ENCODE measurements at places on chromosomes 2 and 18. TPM values are rescaled to one million over a fixed set of nuclear protein-coding genes. Genes with fewer than 3 reads are reported as not detected.

- no peak for DNase-seq
Measured at GRCh38 chr2:176251928-176252327, 17.3 kb upstream of the MTX2 start.

The LOXL3 gene
- total RNA-seq: 0.39 TPM

GRCh38 chr2:199470672-199471442 lies 13.1 kb upstream of the SATB2 start:
- no peak for DNase-seq

DNA sequence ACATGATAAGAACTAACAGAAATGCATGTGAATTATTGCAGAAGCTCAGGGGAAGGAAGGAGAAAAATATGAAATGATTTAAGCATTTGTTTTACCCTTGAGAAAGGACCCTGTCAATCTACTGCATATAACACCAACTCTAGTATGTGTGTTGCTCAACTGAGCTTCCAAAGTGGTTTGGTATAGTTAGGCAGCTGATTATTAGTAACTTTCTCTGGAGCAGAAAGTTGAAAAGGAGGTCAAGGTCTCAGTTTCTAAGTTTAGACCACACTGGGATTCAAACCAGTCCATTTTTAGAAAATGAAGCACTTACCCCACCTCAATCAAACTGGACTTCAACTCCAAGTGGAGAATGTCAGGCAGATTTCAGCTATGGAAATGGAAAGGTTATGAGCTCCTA lies 123.3 kb upstream of the CDC42EP3 start:
- DNase-seq: no peak

DNA sequence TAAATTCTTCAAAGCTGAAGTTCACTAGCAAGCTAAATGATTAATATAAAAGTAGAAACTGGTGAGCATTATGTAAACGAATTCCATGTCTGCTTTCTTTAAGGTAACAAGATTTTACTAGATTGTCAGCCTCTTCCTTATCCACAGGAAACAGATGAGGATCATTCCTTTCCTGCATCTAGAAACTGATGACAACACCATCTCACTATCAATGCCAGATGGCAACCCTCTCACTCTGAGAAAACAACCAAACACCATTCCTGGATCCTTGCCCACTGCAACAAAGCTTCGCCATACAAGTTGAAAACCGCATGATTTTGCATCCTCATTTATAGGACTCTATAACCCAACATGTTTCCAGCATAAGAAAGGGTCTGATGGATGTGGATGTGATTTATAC lies 122.9 kb downstream of the ZNF521 start:
- no peak for DNase-seq

DNA sequence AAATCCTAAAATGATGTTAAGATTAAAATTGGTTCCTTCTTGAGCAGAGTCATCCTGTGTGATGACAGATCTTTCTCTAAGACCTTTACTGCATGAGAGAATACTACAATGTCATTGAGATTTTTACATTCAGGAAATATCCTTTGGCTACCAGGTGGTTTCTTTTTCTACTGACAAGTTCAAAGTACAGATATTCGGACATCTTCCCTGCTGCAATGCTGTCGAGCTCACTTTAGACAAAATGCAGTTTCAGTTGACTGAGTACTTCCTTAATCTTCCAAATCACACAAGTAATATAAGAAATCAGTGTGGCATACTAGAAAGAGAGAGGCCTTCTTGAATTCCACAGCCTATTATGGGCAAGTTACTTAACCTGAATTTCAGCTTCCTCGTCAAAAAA lies 207.9 kb upstream of the ACVR2A start:
- no peak for DNase-seq

The CFAP221 gene
- not detected for total RNA-seq

The MAP3K19 gene
- not detected for total RNA-seq

DNA sequence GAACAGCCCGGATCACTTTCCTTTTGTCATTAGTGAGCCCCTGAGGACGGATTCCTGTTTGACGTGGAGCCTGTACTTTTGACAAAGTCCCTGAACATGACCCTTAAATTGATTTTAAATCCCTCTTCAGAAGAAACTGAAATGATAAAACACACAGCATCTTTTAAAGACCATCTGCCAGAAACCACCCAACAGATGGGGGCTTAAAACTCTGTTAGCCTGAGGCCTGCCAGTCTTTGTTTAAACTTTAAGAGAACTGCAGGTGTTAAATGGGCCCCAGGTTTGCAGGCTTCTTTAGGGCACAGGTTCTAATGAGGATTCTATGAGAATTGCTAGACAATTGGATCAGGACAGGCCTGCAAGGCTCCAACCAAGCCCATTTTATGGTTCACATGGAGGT lies 177.9 kb downstream of the ALK start:
- DNase-seq: no peak

DNA sequence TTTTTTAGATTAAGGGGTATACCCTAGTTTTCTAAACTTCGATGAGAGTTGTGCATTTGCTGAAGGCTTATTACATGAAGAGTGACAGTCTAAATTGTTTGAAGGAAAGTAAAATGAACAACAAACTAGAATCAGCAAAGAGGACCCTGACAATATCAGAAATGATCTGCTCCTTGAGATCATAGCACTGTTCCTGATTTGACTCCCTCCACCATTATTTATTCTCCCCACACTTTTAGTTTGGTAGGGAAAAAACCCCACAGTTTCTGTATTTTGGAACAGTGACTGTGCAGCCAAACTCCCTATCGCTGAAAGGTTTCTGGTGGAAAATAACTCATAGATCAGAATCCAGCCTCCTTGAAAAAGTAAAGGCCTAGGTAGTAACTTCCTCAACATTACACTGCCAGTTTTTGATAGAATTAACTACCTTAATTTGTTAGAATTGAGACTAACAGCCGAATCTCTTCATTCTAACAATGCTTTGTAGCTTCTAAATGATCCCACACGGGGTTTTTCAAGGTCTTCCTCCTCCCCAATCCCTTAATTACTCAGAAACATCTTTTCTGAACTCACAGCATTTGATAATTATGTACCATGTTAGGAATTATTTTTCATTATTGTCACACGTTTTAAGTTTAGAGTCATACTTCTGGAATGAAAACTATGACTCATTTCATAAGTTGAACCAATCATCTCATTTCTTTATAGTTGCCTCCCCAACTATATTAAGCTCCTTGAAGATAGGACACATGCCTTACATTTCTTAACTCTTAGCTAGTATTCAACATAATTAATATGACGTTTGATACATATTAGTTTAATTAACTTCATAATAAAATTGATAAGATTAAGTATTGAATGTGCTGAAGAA lies 2.9 kb downstream of the MYL12A start:
- DNase-seq: no peak

- no peak for DNase-seq
Measured at GRCh38 chr2:189613650-189614420, 33.2 kb upstream of the SLC40A1 start.

GRCh38 chr2:192254444-192254843 lies 59.7 kb upstream of the TMEFF2 start:
- no peak for DNase-seq

The MYOM1 gene
- 1.0 TPM for total RNA-seq

- no peak for DNase-seq
Measured at GRCh38 chr18:53799134-53799533, 425.3 kb downstream of the MBD2 start.

- DNase-seq: peak; percentile 17
Measured at GRCh38 chr2:209771474-209772289, at the start of gene UNC80. TSS of gene UNC80 (plus strand) at chr2:209771832. CDS start at chr2:209772073, 241 bp downstream.

- DNase-seq: no peak
Measured at GRCh38 chr2:53913721-53914120, 54.0 kb upstream of the GPR75 start.

The TMEM178A gene
- total RNA-seq: not detected

- peak; percentile 73 for DNase-seq
Measured at GRCh38 chr2:73716543-73717250, 20.4 kb downstream of the TPRKB start.

DNA sequence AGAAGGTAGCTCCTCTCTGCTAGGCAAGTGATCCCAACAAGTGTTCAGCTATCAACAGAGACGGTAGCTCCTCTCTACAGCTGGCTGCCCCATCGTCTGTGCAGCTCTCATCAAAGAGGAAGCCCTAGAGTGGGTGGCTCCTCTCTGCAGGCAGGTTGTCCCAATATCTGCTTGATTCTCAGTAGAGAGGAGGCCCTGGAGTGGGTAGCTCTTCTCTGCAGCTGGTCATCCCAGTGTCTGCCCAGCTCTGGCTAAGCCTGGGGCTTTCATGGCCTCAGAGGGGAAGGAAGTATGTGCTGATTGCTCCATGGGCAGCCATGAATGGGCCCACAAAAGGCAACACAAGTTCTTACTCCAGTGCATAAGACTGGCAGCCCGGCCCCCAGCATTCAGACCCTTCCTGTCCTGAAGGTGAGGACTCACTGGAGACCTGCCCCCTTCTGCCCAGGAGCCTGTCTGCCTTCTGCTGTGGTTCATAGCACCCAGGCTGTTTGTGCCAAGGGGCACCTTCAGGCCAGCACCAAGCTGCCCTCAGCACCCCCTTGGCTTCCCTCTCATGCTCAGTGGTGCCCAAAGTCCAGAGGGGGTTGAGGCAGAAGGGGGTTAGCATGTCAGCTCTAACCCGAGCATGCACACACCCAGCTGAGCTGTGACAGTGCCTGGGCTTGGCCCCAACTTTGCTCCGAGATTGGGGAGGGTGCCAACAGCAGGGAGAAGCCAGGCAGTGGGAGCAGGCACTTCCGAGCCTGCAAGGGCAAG lies 48.9 kb downstream of the CCDC68 start:
- DNase-seq: no peak

The SLC8A1 gene
- not detected for total RNA-seq

GRCh38 chr2:171307560-171307959 lies 126.2 kb downstream of the METTL8 start:
- DNase-seq: no peak

- no peak for DNase-seq
Measured at GRCh38 chr2:61759005-61759404, 94.9 kb downstream of the FAM161A start.

DNA sequence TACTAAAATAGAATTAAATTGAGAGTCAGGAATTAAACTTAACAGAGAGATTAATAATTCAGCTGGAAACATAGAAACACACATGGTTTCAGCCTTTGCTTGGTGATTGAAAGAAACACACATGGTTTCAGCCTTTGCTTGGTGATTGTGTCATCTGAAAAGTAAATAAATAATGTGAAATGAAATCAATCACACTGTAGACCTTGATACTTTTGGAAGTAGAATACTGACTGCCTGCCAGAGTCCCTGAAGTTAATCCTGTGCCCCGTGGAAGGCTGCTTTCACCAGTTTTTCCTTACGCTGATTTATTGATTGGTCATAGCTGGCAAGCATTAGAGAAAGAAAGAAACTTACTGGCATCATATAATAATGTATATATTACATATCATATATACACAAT lies 1252.7 kb upstream of the FAM98A start:
- no peak for DNase-seq

The FBXO15 gene
- total RNA-seq: not detected

GRCh38 chr2:883803-884748 lies 66.6 kb upstream of the SNTG2 start:
- no peak for DNase-seq

GRCh38 chr2:232230560-232230959 lies 148.0 kb upstream of the ALPP start:
- DNase-seq: peak; percentile 39

GRCh38 chr18:78713069-78713468 lies 266.5 kb upstream of the SALL3 start:
- DNase-seq: no peak

- DNase-seq: no peak
Measured at GRCh38 chr2:161710131-161710915, 86.1 kb downstream of the SLC4A10 start.

- no peak for DNase-seq
Measured at GRCh38 chr18:39732918-39733317, 2167.3 kb upstream of the CELF4 start.

DNA sequence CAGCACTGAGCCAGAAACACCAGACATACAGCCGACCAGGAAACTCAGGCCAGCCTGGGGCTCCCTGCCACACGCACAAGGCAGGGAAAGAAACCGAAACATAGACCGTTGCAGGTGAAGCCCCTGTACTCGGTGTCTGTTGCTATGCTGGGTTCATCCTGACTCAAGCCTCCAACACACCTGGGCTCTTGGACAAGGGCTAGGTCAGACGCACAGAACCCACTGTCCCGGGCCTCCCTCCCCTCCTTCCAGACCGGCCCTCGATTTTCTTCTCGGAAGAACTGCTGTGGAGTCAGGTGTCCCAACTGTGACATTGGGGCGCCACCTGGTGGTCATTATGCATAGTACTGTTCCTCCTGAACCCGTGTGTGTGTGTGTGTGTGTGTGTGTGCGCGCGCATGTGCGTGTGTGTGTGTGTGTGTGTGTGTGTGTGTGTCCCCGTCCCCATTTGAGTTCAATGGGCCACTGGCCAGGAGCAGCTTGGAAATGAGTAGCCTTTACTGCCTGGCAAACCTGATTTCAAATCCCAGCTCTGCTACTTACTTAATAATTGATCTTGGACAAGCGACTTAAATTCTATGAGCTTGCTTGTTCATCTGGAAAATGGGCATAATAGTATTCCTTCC lies 55.4 kb upstream of the GLI2 start:
- DNase-seq: peak; percentile 82

The CTAGE1 gene
- 0.02 TPM for total RNA-seq

DNA sequence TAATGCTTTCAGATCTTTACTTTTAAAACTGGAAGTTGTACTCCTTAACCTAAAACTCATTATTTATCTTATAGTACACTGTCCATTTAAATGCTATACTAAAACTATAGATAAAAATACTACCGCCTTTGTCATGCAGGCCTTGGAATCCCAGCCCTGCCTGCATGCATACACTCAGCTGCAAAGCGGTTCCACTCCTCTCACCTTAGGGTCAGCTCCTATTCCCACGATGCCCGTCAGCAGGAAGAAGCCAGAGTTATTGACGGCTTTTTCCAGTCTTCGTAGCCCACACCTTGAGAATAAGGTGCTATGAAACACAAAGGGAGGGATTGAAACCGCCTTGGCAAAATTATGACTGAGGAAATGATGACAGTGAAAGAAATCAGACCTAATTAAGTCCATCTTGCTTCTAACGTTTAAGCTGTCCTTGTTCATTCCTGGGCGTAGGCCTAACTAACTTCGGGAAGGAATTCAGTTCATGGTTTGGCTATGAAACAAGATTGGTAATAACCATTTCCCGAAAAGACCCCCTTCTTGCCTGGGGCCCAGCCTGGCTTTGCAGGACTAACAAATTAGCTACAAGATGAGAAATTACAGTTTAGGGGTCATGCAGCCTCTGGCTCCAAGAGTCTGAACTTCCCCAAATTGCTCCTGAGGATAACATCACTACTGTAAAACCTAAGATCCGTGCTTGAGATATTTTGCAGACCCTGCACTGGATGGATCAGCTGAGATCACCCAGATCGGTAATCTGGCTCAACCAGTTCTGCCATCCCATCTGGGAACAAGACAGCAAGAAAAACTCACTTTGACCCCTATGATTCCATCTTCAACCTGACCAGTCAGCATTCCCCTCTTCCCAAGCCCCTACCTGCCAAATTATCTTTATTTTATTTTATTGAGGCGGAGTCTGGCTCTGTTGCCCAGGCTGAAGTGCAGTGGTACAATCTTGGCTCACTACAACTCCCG lies 17.1 kb downstream of the EPB41L5 start:
- no peak for DNase-seq

- no peak for DNase-seq
Measured at GRCh38 chr2:158967731-158968395, 577 bp upstream of the TANC1 start.

Measured in HepG2 (cell line).